Activated T-helper 1 cell treated with anti-CD3 and anti-CD28 coated beads, Interleukin-12 subunit alpha, Interleukin-12 subunit beta, Interleukin-2, Interleukin-4 antibody, amounts not matched to agents 30 ng/mL and 10 ng/mL and 1 ng/mL, durations not matched to agents 14 hours and 24 hours and 36 hours (primary cell): ENCODE measurements at places on chromosomes 4 and X. TPM values are rescaled to one million over a fixed set of nuclear protein-coding genes. Genes with fewer than 3 reads are reported as not detected.

DNA sequence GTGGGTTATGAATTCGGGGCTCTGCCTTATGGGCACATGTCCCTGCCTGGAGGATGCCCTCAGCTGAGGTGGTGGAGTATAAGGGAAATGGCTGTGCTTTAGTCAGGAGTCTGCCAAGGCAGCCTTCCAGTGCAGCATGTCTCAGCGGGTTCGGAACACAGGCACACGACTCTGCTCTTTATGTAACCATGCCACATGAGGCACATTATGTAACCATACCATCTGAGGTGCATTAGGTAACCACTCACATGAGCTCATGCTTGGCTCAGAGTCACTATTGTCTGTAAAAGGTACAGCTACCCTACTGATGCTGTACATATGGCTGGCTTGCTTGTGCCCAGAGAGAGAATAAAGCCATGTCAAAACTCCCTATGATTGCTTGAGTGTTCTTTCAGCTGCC lies 723.6 kb downstream of the TRAM1L1 start:
- DNase-seq, result no peak

- no peak for DNase-seq
These were observed 34.0 kb upstream of the PLAC1 start for GRCh38 chrX:134692233-134692632.

GRCh38 chr4:36163198-36163597 lies 81.1 kb downstream of the ARAP2 start:
- DNase-seq, result no peak

GRCh38 chrX:12978205-12979025 lies 3.5 kb downstream of the TMSB4X start:
- DNase-seq, result peak; percentile 63

DNA sequence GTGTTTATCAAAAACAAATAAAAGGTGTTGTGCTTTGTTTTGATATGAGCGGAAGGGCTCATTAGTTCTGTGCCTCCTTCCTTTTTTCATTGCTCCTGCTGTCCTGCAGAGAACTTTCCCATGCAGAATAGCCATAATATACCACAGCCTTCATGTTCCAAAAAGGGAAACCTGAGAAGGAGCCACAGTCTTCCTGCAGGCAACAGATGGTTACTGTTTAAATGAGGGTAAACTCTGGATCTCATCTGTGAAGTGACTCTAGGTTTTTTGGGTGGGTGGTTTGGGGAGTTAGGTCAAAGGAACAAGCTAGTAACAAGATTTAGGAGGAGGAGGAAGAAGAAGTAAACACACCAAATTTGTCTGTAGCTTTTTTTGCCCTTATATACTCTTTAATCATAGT lies 131.8 kb downstream of the BMPR1B start:
- DNase-seq, result no peak

- DNase-seq, result no peak
These were observed 424.2 kb downstream of the PDGFC start for GRCh38 chr4:156547439-156547838.

The RTL3 gene
- 0.07 TPM in 1 of 2 replicates, not detected in the other for total RNA-seq

The IL3RA gene
- 4.2 and 5.3 TPM in 2 replicates for total RNA-seq

The ZDHHC15 gene
- total RNA-seq, result 0.24 TPM in 1 of 2 replicates, not detected in the other

The SMIM10 gene
- total RNA-seq, result 0.86 and 1.1 TPM in 2 replicates
